ENCODE measurements at places on chromosomes 3 and 15. TPM values are rescaled to one million over a fixed set of nuclear protein-coding genes. Genes with fewer than 3 reads are reported as not detected.

DNA sequence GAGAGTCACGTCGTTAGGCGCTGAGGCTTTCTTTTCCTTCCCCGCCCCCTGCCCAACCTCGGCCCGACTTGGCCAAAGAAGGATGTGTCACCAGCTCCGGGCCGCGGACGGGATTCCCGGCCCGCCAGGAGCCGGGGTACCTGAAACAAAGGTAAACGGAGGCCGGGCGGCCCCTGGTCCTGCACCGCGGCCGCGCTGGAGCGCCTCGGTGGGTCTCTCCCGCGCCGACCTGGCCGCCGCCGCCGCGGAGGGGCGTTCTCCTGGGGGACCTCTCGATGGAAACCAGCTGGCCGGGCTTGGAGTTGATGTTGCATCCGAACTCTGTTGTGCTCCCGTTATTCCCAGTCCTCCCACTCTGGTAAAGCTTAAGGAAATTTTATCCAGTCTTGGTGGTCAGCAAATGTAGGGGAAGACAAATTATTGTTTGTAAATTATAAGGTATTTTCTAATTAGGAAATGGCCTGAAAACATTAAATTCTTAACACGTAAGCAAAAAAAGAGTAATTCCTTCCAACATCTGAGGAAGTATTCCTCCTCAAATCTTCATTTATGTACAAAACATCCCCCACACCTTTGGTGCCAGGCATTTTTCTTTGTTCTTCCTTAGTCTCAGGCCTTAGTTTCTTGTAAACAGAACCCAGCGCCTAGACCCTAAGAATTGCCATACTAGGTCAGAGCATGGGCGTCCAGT is 888 bp downstream of the PPP2R3A start:
- DNase-seq, result peak; percentile 57

DNA sequence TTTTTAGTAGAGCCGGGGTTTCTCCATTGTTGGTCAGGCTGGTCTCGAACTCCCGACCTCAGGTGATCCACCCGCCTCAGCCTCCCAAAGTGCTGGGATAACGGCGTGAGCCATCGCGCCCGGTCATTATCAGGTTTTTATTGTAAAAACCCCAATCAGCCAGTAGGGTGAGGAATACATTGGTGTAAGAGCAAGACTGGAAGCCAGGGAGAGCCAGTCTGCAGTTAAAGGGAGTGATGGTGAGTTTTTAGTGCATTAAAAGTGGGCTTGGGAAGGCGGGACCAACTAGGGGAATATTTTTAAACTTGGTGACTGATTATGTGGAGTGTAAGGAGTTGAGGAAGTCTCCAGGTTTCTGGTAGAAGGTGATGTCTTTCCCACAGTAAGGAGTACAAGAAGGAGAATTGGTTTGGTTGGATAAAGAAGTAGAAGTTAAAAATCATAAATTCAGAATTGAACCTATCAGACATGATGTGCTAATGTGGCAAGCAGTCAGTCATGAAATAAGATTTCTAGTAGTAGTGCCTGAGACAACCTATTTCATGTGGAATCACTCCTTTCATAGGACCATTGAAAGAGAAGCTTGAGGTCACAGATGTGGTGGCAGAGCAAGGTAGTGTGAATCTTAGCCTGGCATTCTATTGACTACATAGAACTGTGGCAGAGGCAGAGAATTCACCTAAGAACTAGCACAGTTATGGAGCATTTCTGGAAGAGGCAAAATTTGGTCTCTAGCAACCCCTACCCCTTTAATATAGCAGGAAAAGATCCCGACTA is 2.4 kb upstream of the DCBLD2 start:
- no peak for DNase-seq

DNA sequence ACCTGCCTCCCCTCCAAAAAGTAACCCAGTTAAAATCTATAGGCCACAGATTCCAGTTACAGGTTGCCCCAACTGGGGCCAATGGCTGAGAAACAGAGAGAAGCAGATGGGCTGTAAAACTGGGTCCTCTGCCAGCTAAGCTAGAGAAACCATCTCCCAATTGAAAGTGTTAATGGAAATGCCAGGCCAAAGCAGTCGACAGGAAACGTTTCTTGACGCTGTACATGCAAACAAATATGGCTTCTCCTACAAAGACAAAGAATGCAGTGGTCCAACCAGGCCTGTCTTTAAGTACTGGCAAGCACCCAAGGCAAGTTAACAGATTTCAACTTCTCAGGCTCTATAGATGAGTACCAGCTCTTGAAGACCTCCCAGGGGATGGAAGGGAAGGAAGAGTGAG is 71.3 kb downstream of the MAGI1 start:
- no peak for DNase-seq

- peak; percentile 19 for DNase-seq
These were observed 299.0 kb downstream of the NR2F2 start for GRCh38 chr15:96629511-96629910.

Gene TLE3
- polyA plus RNA-seq, result 32.5 TPM

GRCh38 chr15:93028111-93028631 is 60.8 kb downstream of the RGMA start:
- no peak for DNase-seq

- no peak for DNase-seq
These were observed 697.3 kb downstream of the NR2F2 start for GRCh38 chr15:97027772-97028171.

Gene ISG20
- 0.88 TPM for polyA plus RNA-seq

DNA sequence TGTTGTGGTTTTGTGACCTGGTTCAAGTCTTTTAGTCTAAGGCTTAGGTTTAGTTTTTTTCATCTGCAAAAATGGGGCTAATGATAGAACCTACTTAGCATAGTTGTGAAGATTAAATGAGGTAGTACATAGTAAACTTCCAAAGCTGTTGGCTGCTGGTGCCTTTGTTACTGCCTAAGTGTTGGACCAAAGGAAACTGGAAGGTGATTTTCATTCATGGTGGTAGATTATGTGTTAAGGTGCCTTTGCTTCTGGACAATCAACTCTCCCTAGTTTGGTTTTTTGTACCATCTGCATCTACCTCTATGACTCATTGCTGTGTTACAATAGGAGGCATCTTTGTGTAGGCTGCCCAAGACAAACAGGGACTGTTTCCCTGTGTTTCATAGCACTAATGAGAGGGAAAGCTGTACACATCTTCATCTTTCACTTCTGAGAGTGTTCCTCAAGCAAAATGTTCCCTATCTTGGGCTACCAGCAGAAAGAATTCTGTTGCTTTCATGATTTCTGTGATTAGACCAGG is 3.2 kb downstream of the MAP2K1 start:
- no peak for DNase-seq

Gene CACNA2D2
- 8.2 TPM for polyA plus RNA-seq

DNA sequence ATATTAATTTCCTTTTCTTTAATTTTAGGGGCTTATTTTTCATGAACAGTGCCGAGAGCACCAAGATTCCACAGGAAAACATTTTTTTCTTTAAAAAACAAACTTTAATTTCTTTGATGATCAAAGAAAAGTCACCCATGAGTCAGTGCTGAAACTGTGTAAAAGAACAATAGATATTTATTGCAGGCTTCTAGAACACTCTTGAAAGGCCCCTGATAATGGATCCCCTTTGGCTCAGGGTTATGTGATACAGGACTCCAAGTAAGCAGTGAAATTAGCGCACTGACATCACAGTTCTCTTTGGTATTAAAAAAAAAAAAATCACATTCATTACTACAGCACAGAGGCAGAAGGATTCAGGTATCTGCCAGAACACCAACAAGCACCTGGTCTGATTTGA is 66.1 kb upstream of the MYZAP start:
- no peak for DNase-seq

Gene FAM81A
- 0.49 TPM for polyA plus RNA-seq

DNA sequence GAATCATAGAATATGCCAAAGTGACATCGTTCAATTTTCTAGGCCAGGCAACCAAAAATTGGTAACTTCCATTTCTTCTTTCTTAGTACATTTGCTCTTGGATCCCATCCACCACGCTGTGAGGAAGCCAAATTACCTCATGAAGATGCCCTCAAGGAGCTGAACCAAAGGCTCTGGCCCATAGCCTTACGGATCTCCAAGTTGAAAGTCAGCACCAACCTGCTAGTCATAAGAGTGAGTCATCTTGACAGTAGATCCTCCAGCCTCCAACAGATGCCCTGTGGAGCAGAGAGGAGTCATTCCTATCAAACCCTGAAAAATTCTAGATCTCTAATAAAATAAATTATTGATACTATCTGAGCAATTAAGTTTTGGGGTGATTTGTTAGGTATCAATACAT is 322.5 kb upstream of the COL8A1 start:
- DNase-seq, result no peak

Gene GOLGA8J
- 0.52 TPM for polyA plus RNA-seq

- no peak for DNase-seq
These were observed 491 bp upstream of the SENP7 start for GRCh38 chr3:101513419-101513986.

GRCh38 chr15:42427429-42428223 is 63.3 kb downstream of the ZNF106 start:
- DNase-seq, result no peak

Gene ZNF662
- 15.8 TPM for polyA plus RNA-seq

- no peak for DNase-seq
These were observed 471.1 kb downstream of the SHQ1 start for GRCh38 chr3:72376956-72377710.

Gene ANKRD63
- 0.40 TPM for polyA plus RNA-seq

Gene LRRC58
- polyA plus RNA-seq, result 11.1 TPM

Gene CASR
- polyA plus RNA-seq, result not detected

Measured in hindlimb muscle (tissue), 1 donor.